ENCODE measurements at places on chromosomes 13 and 19.

DNA sequence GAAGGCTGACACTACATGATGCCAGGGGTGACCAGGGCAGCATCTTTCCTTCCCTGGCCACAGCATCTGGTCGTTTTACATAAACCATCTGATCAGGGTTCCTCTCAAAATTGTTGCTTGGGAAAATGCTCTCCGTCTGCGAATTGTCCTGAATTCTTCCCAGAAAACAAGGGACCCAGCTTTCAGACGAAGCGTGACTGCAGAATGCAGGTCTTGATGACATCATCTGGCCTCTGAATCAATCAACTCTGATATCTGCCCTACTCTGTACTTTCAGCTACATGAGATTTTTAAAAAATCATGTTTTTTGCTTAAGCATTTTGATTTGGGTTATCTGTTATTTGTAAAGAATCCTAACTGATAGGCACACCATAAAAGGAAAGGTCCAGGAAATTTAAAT is 246.6 kb upstream of the IRS2 start:
- DNase-seq, result no peak

DNA sequence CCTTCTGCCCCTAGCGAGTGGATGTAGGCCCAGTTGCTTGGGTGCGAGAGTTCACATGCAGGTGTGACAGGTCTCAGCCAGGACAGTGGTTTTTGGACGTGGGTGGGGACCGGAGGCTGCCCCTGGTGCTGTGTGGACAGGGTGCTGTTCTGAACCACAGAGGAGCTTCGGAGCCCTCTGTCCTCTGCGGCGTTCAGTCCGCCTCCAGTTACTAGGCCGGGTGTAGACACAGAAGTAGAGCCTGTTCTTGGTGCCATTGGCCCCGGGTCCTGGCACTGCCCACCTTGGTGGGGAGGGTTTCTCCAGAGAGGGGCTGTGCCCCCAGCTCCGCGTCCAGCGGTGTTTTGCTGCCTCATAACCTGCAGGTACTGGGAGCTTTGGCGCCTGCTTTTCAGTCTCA is 52.4 kb downstream of the MCF2L start:
- DNase-seq, result no peak

DNA sequence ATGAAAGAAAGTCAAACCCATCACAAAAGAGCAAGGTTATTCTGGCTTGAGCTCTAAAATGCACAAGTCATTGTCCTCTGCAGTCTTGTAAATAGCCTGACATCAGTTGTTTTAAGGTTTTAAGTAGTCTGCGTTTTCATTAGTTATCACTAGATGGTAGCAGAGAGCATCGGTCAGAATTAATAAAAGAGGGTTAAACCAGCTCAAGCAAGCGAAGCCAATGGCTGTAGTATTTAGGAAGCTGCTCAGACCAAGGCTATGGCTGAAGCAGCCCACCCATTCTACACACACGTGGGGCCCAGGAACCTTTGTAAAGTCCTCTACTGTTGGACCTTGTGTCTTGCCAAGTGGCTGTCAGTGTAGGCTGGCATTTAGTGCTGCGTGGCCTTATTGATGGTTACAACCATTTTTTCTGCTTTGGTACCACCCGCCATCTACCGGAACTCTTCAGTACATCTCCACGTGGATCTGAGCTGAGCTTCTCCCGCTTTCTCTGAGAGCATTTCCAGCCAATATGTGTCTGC is 13.3 kb upstream of the ZNF57 start:
- peak; percentile 62 for DNase-seq

DNA sequence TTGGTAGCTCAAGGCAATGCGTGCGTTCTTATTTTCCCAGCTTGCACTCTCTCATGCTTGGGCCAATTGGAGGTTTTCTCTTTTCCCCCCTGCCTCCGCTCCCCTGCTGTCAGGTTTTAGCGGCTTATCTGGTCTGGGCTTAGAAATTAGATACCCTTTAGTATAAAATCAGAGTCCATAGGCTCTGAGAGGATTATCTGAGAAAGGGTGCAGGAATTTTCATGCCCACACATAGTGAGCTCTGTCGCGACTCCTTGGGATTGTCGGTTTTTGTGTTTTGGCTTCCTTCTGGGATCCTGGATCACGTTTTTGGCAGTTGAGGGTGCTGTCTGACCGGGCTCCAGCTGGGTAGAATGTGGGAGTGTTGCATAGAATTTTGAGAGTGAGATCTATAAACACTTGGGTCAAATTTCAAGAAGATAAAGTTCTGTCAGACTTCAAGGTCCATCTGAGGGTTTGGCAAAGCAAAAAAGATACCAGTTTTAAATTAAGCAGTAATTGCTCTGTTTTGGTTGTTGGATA is 12.4 kb downstream of the CHAF1A start:
- DNase-seq, result no peak

DNA sequence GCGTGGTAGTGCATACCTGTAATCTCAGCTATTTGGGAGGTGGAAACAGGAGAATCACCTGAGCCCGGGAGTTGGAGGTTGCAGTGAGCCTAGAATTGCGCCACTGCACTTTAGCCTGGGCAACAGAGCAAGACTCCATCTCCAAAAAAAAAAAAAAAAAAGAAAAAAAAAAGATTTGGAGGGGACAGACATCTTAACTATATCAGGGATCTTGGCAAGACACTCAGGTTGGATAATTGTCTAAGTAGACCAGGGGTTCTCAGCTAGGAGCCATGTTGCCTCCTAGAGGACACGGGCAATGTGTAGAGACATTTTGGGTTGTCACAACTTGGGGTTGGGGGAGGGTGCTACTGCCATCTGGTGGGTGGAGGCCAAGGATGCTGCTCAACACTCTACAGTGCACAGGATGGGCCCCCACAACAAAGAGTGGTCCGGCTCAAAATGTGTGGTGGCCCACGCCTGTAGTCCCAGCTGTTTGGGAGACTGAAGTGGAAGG is 1.9 kb upstream of the ZNF580 start:
- peak; percentile 62 for DNase-seq
